ENCODE measurements at places on chromosomes 12 and 14.

- no peak for DNase-seq
Measured at GRCh38 chr12:76520348-76520747, 39.2 kb downstream of the OSBPL8 start.

DNA sequence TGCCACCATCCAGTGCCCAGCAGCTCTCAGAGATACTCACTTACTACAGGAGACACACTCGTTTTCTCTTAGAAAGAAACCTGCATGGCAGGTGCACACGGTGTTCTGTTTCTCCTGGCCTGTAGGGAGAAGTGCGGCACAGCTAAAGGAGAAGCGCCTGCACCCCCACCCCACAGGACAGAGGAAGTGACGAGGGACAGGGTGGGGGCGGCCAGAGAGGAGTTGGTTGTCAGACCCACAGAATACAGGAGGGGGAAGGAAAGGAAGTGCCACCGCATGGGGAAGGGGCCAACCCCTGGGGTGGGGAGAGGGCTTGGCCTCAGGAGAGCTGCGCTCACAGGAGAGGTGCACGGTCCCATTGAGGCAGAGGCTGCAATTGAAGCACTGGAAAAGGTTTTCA, 8.8 kb downstream of the TNFRSF1A start:
- no peak for DNase-seq

DNA sequence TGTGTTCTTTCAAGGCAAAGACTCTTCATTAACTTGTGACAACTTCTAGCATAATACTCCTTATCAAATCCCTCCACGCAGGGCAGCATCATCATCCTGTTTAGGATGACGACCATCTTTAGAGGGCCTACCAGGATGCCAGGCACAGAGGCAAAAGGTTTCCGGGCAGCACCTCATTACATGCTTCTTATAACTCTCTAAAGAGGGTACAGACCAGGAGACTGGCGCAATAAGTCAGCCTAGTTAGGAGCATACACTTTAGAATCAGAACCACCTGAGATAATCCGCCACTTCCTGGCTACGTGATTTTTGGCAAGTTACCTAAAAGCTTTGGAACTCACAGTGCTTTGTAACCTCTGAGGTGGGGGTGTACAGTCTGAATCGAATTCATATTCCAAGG, 136.0 kb upstream of the NOS1 start:
- DNase-seq: no peak

- DNase-seq: peak; percentile 19
Measured at GRCh38 chr14:93033983-93034670, 81.6 kb downstream of the ITPK1 start.

DNA sequence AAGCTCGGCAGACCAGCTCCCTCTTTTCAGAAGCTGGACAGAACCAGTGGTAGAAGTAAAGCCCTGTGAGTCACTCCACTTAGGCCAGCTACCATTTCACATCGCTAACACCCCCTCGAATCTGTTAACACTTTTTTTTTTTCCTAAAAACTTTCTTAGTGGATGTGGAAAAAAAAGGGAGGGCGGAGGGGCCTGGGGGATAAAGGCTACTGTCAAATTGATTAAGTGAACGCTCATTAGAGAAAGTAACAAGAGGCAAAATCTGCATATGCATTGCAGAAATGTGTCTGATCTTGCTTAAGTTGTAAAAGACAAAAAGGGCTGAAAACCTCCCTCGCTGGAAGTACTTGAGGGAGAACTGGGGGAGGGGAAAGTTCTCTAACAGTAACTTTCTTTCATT, 86.6 kb upstream of the OTX2 start:
- no peak for DNase-seq

- DNase-seq: no peak
Measured at GRCh38 chr12:127590868-127591267, 676.1 kb upstream of the TMEM132C start.

DNA sequence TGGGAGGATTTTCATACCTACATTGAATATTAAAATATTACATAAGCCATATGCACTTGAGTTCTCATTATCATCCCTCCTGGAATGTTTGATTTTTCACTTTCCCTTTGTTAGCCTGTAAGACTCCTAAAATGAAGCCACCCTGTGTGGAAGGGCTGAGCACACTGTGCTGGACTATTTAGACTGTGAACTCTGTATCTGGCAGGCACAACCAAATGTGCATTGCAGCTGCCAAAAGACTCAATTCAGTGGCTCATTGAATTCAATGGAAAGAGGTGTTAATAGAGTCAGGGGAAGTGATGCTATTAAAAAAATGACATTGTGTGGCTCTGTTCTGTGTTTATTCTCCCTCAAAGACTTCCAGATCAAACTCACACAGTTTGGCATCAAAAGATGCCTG, 111.1 kb downstream of the SMOC1 start:
- DNase-seq: no peak

DNA sequence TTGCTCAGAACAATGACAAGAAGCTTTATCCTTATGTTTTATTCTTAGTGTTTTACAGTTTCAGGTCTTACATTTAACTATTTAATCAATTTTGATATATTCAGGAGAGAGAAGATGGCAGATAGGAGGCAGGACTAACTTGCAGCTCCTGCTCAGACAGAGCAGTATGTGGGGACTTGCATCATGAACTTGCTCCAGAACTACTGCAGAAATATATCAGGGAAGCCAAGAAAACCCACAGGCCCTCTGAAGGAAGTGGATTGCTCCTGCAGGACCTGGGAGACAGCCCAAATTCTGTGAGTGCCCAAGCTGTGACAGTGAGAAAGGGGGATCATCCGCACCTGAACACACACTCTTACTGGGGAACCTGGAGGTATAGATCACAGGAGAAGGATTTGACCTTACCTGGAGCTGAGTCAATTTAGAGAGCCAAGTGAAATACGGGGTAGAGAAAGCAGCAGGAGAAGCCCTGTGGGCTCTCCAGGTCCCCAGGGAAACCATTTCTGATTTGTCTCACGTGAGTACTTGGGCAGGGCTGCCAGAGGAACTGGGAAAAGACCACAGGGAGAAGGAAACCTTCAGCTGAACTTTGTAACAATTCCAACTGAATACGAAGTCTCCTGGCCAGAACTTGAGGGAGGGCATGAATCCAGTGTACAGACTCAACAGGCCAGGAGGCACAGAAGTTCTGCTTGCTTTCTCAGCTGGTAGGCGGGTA, 28.9 kb upstream of the TSPAN8 start:
- no peak for DNase-seq

GRCh38 chr12:80818878-80819277, 102.2 kb downstream of the MYF5 start:
- no peak for DNase-seq

GRCh38 chr12:52428121-52428520, 6.0 kb downstream of the KRT75 start:
- no peak for DNase-seq

DNA sequence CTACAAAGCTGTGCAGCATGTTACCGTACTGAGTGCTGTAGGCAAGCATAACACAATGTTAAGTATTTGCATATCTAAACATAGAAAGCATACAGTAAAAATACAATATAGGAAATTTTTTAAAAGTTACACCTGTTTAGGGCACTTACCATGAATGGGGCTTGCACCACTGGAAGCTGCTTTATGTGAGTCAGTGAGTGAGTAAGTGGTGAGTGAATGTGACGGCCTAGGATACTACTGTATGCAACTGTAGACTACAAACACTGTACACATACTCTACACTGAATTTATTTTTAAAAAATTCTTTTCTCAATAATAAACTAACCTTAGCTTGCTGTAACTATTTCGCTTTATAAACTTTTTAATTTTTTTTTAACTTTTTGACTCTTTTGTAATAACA, 82.1 kb upstream of the FSCB start:
- DNase-seq: no peak

DNA sequence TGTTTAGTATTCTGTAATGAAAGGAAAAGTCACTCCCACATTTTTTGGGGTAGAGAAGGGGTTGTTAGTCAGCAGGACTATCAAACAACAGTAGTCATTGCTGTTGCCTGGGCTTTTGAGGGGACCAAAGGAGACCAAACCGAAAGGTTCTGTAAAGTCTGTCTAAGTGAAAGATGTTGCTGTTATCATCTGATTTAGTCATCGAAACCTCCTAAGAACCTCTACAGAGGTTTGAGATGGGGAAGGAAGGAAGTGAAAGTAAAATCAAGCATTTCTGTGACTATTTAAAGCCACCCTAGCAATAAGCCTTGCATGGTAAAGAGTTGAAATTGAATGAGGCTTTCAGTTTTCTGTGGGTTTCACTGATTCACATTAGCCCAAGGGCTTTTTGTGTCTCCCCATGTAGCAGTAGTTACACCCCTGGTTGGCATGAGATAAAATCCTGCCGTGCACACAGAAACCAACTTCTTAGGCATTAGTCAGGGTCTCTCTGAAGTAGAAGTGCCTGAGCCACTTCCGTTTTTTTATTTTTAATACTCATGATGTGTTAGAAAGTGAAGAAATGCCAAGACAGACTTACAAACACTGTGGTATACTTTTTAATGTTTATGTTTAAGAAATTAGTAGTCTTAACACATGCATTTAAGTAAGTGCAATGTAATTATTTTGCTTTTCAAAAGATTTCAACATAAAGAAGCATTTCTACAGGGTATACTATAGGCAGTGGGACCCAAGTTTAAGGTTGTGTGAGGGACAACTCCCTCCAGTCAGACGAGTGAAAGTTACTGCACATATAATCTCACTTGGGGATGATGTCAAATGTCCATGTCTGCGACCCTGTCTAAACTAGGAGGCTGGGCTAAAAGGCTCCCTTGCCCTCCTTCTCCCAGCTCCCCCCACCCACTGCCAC, 50.4 kb downstream of the DYRK2 start:
- DNase-seq: peak; percentile 25
